CD14-positive monocyte (primary cell): ENCODE measurements at places on chromosomes 1 and 21.
A peak's percentile ranks its signal among the peaks of the same experiment; 100 is the strongest.

DNA sequence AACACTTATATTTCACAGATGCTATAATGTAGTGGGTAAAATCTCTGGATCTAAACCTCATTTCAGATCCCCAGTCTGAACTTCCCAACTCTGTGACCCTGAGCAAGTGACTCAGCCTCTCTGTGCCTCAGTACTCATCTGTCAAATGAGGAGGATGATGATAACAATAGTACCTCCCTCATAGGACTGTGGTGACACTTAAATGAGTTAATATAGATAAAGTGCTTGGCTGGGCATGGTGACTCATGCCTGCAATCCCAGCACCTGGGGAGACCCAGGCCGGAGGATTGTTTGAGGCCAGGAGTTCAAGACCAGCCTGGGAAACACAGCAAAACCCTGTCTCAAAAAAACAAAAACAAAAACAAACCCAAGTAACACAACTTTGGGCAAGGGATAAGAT is 4.7 kb upstream of the ECE1 start:
- DNase-seq, result peak; percentile 89

- DNase-seq, result no peak
These were observed 55.1 kb downstream of the PCBP3 start for GRCh38 chr21:45698493-45699184.

DNA sequence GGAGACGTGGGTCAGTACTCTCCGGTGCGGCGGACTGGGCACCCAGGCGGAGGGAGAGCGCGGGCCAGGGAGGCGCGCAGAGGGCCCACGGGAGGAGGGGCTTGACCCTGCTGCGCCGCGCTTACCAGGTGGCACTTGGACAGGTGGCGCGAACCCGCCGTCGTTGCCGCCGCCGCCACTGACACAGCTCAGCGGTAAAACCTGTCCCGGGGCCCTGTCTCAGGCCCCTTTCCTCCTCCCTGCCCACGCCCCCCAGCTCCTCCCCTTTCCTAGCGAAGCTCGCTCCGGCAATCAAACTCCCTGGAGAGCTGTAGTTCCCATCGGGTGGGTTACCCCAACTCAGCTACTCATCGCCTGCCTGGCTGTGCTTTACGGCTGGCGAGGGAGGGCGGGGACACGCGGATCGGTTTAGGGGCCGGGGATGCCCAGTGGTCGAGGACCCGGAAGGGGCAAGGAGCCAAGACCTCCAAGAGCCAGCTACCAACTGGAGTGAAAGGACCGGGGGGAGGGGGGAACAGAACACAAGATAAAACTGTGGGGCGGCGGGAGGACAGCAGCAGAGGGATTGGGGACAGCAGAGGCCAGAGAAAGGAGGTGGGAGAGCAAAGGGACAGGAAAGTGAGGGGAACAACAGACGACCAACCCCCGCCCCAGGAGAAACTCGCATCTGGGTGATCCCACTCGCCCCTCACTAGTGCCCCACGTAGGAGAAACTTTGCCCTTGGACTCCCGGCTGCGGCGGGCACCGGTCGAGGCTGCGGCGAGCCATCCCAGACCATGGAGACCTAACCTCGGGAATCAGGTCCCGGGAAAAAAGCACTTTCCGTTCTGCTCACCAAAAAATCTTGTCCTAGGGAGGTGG is 2.9 kb downstream of the GFI1 start:
- DNase-seq, result no peak

- DNase-seq, result no peak
These were observed 14.0 kb downstream of the CAMK1G start for GRCh38 chr1:209597499-209597898.

DNA sequence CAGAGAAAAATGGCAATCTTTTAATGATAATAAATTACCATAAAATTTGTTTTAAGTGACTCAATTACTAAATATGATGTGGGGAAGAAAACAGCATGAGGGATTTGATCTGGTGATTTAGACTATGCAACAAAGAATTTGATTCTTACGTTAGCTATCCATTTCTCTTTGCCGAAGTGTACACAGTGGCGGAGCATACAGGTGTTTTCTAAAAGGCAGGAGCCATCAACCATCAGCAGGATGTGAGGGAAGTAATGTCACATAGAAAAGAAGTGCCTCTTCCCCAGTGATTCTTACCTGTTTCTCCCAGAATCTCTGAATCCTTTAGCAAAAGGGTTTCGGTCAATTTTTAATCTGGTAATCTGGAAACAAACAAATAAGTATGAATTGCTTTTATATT is 74.3 kb downstream of the TBX15 start:
- DNase-seq, result no peak

DNA sequence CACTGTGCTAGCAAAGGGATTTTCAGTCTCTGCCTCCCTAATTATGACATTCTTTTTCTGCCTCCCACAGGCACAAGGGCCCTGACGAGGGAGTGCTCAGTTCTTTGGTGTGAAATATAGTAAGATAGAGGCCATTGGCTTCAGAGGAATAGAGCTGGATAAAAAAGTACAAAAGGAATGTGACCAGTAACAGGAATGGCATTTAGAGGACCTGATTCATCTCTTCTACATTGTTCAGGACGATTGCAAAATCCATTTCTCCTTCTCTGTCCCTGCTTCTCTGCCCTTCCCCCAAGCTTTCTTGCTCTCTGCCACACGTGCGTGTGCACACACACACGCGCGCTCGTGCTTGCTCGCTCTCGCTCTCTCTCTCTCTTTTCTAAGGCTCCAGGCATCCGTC is 668.2 kb downstream of the KIF26B start:
- no peak for DNase-seq

DNA sequence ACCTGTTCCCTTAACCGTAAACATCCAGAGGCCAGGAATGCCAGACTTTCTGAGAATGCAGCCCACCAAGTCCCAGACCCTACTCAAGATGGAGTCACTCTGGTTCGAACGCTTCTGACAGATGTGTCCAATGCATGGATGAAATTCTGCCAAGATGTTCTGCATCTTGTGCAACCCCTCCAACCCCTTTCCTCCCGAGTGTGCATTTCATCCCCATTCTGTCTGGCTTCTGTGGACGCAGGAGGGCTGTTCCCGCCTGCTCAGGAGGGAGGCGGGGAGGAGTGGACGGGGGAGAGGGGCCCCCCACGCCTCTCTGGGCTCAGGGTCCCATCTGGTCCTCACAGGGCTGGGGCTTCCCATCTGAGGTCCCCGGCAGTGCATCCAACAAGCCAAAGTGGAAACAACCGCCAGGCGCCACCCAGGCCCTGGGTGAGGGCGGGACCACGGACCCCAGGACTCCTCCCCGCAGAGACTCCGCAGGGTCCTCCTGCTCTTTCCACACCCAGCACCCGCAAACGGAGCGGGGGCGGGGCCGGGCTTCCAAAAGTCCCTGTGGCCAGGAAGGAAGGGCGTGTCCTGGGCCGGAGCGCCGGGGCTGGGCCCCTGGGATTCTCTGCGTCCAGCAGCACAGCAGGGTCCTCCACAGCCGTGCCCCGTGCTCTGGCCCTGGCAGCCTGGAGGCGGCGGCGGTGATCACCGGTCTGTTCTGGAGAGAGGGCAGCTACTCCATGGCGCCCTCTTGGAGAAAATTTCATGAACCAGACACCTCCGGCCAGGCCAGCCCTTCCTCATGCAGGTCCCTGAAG is 27.8 kb upstream of the SUMO3 start:
- DNase-seq, result peak; percentile 70

DNA sequence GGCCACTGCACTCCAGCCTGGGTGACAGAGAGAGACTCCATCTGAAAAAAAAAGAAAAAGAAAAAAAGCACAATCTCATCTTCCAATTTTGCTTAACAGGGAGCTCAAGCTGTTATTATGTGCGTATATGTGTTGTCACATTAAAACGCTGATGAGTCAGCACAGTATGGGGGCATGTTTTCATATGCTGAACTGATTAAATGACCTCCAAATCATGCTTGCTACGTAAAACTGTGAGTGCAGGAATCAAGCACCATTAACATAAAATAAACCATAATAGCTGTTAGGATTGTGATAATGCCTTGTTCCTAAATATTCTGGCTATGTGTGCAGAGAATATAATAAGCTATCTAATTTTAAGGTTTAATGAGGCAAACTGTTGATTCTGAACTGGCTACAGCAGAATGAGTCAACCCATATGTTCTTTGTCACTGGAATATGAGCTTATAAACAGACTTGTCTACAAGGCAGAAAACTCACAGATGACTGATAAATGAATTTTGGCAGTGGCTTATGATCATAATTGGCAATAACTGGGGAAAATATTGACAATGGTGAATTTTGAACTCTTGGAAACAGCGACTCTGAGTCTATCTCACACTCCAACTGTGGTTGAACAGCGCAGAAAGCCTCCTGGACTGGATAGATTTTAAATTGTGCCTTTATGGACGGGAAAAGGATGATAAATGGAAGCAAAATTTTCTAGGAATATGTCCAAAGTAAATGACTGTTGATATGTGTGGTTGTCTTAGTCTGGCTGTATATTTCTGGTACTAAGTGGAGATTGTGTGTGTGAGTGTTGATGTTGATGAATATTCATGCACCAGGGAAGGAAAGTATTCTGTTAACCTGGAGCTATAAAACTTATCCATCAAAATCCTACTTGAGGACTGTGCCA is 75.5 kb downstream of the VCAM1 start:
- DNase-seq, result no peak

DNA sequence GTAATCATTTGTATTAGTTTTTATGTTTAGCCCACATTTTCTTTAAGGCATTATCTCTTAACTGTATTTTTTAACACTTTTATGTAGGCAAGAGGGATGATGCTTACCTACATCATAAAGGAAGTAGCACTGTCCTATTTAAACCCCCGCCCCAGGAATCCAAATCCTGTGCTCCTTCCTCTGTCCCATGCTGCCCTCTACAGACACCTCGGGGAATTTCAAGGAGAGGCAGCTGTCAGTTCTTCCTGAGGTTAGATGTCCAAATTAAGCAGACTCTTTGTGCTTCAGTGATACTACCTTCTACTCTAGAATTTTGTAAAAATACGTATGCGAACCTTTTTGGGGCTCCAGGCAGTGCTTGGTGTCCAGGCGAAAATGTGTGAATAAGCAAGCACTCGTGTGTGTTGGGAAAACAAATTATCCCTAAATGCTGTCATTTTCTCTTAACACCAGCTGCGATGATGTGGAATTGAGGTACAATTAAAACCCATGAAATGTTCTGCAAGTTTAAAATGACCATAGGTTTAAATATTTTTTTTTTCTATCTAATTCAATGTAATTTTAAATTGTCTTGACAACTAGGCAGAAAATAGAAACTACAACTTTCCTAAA is 19.2 kb downstream of the CRCT1 start:
- peak; percentile 39 for DNase-seq

DNA sequence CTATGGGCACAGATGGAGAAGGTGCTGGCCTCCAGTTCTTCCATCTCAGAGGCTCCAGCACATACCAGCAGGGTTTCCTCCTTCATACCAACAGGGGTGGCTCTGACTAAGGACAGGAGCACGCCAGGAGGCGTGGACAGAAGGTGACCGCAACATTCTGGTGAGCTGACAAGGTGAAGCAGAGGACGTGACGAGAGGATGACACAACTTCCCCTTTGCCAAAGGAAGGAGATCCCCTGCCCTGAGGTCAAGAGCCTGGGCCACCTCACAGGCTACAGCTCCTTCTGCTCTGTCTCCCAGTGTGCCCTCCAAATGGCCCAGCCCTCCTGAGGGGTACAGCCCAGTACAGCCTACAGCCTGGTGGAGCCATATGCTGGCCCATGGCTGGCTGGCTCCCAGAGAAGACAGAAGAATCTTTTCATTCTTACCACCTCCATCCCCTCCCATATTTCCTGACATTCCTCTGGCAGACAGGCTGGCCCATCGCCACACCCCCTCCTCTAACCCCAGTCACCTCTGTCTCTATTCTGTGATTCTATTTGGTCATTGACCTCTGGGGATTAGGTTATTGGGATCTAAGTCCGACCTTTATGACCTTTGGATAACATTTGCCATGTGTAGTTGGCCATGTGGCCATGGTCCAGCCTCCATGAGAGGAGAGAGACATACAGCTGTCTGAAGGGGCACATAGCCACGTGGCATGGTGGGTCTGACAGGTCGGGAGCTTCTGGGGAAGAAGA is 5.1 kb upstream of the LAMB3 start:
- peak; percentile 100 for DNase-seq
